ENCODE measurements at places on chromosomes 2 and 18.

DNA sequence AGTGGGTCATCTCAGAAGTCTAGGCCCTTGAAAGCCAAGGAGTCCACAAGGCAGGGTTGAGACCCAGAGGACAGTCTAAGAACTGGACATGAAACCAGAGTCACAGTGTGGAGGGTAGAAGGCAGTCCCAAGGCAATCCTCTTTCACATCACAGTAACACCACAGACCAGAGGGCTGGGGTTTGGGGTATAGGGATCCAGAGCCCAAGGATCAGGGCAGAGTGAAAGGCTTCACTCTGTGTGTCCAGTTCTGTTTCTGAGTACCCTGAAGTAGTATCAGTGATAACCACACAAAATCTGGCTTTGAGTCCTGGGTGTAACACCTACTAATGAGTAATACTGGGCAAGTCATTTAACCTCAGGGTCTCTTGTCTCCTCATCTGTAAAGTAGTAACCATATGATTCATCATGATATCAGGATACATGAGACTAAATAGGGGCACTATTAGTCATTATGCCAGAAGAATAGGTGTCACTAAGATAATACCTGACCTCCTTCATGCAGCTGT lies 91.0 kb downstream of the ICA1L start:
- DNase-seq, result no peak

GRCh38 chr2:134623796-134624195 lies 95.0 kb downstream of the TMEM163 start:
- no peak for DNase-seq

- no peak for DNase-seq
These were observed 183.7 kb upstream of the COPS8 start for GRCh38 chr2:236901956-236902355.

DNA sequence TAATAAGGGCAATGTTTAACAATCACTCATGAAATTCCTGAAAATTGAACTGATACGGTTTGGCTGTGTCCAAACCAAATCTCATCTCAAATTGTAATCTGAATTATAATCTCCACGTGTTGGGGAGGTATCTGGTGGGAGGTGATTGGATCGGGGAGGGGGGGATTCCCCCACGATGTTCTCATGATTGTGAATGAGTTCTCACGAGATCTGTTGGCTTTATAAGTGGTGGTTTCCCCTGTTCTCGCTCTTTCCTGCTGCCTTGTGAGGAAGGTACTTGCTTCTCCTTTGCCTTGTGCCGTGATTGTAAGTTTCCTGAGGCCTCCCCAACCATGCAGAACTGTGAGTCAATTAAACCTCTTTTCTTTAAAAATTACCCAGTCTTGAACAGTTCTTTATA lies 34.0 kb upstream of the SKOR2 start:
- no peak for DNase-seq

DNA sequence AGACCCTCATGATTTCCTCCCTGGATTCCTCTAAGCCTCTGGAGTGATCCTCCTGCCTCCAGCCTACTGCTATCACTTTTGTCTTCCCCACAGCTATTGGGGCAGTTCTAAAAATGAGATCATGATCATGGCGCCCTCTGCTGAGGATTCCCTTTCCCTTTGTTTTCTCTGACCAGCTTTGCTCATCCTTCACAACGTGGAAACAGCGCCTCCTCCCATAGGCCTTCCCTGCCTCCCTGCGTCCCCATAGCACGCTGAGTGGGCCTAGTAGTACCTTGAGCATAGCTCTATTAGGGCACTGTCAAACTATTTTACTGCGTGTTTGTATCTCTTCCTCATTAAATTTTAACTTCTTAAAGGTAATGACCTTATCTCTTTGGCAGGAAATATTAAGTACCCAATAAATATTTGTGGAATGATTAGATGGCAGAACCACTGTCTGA lies 207.0 kb upstream of the FANCL start:
- DNase-seq, result peak; percentile 67

DNA sequence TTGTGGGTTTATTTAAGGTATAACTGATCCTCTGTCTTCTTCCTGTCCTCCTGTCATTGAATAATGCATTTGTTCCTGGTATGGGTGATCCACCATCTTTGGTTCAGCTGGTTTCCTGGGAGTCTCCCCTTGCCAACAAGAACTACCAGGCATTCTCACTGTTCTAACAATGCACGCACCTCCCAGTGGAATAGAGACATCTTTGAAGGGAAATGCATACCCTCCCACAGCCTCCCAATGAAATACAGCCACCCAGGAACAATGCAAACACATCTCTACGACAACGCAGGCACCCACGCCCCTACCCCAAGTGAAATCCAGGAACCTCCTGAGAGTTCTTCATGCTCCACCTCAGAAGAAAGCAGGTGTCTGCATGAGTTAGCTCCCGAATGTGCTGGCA lies 318.0 kb downstream of the SOX11 start:
- DNase-seq, result no peak

DNA sequence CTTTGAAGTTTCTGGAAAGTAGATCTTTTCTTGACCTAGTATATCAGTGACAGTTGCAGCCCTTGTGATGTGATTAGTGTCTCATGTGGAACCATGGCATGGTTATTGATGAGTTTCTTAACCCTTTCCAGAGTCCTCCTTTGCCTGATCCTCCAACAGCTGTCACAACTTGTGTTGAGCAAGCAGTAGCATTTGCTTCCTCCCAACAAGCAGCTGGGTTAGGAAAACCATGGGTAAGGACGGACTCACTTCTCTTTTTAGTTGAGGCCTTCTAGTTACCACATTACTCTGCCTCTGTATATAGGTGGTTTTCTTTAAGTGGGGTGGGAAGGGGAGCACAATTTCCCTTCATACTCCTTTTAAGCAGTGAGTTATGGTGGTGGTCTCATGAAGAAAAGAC lies 96.3 kb downstream of the XRCC5 start:
- DNase-seq, result no peak

DNA sequence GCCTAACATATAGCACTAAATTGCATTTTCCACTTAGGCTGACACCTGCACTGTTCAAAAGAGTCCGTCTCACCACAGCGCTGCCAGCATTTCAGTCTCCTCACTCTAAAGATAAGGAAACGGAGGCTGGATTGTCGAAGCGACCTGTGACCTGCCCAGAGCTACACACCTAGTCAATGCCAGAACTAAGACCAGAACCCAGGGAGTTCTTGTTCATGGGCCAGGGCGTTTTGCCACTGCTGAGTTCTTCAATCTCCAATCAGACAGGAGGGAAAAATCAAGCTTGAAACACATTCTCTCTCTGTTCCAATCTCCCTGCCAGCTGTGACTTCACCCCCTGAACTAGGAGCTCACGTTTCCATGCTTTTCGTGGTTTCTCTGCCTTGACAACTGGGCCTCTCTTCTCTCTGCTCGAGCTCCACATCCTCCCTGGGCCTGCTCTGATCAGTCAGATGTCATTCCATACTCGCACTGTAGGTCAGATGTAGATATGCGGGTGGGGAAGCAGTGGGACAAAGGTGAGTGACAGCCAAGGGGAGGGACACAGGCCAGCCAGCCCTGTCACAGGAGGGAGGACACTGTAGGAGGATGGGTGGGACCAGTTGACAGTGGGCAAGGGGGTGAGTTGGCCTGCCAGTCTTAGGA lies 221.1 kb upstream of the SMAD2 start:
- no peak for DNase-seq

DNA sequence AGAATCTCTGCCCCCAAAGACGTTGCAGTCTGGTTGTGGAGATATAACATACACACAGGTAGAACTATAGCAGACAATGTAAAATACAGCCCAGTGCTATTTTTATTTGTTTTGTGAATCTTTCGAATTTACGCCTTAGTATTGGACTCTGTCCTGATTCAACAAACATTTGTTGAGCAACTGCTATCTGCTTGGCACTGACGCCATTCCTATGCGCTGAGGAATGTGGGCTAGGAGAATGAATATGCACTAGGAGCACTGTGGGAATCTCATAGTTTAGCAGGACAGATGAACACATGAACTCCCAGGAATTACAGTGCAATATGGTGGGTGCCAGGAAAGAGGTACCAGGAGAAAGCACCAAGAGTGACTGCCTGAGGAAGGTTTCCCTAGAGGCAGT lies 181.7 kb upstream of the SIX3 start:
- no peak for DNase-seq

- no peak for DNase-seq
These were observed 157.1 kb upstream of the LRRTM1 start for GRCh38 chr2:80461505-80462197.

GRCh38 chr18:42544901-42545300 lies 570.6 kb downstream of the RIT2 start:
- no peak for DNase-seq

- no peak for DNase-seq
These were observed 581.6 kb downstream of the LRRTM4 start for GRCh38 chr2:76940559-76940958.

DNA sequence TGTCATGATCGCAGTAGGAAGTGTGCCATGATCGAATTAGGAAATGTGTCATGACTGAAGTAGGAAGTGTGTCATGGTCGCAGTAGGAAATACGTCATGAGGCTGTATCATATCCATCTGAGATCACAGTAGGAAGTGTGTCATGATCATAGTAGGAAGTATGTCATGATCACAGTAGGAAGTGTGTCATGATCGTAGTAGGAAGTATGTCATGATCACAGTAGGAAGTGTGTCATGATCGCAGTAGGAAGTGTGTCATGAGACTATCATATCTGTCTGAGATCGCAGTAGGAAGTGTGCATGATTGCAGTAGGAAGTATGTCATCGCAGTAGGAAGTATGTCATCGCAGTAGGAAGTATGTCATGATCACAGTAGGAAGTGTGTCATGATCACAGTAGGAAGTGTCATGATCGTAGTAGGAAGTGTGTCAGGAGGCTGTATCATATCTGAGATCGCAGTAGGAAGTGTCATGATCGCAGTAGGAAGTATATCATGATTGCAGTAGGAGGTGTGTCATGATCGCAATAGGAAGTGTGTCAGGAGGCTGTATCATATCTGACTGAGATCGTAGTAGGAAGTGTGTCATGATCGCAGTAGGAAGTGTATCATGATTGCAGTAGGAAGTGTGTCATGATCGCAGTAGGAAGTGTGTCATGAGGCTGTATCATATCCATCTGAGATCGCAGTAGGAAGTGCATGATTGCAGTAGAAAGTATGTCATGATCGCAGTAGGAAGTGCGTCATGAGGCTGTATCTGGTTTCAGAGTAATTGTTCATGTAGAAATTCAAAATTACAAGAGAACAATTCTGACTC lies 56.4 kb upstream of the NFATC1 start:
- no peak for DNase-seq

GRCh38 chr18:43276491-43276890 lies 799 bp downstream of the SYT4 start:
- DNase-seq, result no peak

GRCh38 chr2:172232708-172233396 lies 130.2 kb upstream of the DLX2 start:
- DNase-seq, result no peak

DNA sequence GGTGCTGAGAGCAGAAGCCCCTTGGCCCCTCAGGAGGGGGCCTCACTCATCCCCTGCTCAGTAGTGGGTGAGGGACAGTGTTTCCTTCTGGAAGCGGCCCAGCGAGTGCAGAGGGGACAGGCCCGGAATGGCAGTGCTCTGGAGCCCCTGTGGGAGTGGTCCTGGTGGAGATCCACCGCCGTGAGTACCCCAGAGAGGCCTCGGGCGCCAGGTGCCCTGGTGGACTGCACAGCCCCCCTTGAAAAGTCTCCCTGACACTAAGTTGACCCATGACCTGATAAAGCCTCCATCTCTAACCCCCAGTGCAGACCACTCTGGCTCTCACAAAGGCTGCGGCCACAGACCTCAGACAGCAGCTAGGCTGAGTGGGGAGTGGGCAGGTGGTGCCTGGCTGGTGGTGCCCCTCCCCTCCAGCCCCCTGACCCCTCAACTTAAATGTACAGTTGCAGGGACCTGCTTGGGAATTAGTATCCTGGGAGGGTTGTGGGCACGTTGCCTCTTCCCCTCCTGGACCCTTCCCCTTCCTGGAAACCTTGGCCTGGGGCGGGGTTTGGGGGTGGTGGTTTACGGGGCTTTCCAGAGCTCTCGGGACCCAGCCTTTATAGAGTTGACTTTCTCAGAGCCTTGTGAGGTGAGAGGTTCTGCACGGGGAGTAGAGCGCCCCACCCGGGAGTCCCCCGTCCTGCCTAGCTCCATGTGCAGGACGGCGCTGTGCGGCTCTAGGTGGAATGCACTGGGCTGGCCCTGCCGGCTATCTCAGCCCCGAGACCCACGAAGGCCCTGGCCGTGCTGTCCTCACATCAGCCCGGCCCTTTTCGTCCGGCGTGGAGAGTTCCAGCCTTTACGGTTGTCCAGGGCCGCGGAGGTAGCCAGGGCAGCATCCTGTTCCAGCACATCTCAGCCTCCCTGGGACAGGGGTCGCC lies 62.7 kb downstream of the RTP5 start:
- no peak for DNase-seq

GRCh38 chr2:20194097-20195015 lies 30.6 kb downstream of the SDC1 start:
- no peak for DNase-seq

DNA sequence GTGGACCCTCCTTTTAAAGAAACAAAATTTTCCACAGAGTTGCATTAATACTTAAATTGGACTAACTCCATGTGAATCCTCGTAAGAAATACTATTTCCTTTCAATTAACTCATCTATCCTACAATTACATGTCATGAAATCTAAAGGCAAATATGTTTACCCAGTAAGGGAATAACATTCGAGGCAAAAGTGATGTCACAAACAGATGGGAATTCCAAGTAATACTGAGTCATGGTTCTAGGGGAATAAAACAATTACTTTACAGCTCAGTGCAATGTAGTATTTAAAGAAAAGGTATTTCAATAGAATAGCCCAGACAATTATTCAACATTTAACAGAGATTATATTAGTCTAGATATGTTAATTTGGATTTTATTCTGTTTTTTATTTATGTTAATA lies 205.8 kb downstream of the ZNF385B start:
- DNase-seq, result no peak

- DNase-seq, result no peak
These were observed 46.9 kb upstream of the POMC start for GRCh38 chr2:25215232-25215631.

DNA sequence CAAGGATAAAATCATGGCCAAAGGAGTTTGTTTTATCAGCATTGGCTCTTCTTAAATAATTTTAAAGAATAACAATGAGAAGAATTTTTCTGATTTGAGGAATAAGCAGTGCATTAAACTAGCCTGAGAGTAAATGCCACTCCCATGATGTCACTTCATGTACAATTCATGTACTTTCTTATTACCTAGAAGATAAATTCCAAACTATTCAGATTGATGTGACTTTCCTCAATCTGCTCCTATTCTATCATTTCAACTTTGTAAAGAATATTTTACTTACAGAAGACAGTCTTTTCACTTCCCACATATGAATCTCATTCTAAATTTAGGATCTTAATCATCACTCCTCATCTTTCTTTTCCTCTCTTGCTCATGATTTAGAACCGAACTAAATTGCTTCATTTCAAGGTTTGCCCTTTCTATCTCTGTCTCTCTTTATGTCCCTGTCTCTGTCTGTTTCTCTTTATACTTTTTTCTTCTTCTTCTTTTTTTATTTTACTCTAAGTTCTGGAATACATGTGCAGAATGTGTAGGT lies 1142.0 kb upstream of the PIK3C3 start:
- DNase-seq, result no peak

- DNase-seq, result no peak
These were observed 33.1 kb downstream of the KIF1A start for GRCh38 chr2:240786871-240787311.

Data from neural crest cell (in vitro differentiated cells).